ENCODE measurements at places on chromosomes 4 and X.

DNA sequence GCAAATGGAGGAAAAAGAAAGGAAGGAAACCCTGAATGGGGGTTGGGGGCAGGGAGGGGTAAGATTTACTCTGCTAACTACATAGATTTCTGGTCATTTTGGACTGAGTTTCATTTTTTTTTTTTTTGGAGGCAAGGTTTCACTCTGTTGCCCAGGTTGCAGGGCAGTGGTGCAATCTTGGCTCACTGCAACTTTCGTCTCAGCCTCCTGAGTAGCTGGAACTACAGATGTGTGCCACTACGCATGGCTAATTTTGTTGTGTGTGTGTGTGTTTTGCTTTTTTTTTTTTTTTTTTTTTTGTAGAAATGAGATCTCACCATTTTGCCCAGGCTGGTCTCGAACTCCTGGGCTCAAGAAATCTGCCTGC, 223.5 kb downstream of the APBB2 start:
- DNase-seq: no peak

- DNase-seq: no peak
Observed at GRCh38 chrX:45771114-45771513, 570.4 kb upstream of the DIPK2B start.

GRCh38 chrX:18682979-18683387, 11.1 kb upstream of the RS1 start:
- DNase-seq: no peak

- DNase-seq: no peak
Observed at GRCh38 chrX:130049821-130050220, 60.5 kb downstream of the ELF4 start.

DNA sequence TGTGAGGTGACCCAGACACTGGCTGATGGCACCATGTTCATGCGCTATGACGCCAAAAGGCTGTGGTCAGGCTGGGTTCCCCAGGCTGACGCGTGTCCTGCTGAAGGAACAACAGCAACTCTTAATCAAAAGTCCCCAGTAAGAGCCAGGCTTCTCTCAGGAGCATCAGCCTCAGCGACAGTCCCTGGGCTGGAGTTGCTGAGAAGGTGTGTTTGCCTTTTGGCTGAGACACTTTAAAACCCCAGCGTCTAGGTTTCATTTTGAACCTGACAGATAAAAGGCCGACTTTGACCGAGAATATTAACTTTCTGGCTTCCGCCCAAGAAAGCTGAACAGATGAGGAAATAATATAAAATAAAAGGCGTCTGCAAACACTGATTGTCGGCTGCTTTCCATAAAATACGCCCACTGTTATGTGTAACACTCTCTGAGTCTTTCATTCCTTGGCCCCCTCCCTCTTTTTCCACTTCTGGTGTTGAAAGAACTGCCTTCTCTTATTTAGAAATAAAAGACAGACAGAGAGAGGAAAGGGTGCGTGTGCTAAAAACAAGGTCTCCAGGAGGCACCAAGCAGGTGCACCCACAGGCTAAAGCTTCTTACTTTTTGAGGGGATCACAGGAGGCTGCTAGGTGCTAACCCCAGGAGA, 373.6 kb downstream of the MID1IP1 start:
- DNase-seq: no peak

GRCh38 chrX:71618303-71618721, at the start of gene CXCR3:
Gene CXCR3 (minus strand): TSS chrX:71618511. CDS start chrX:71618449, 62 bp downstream.
- DNase-seq: no peak

DNA sequence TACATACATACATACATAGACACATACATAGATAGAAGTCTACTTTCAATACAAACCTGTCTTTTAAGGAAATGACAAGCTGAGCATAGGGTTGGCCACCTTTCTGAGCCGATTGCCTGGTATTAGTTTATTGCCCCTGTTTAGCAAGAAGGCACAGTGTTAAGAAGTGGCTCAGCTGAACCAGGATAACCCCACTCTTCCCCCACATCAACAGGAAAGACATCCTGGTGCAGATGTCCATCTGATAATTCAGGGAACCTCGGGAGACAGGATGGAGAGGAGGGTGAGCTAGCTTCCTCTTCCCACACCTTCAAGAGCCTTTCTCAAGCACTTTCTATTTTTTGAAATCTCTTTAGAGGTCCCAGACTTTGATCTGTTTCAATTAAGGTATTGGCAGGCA, 52.3 kb downstream of the PKD2 start:
- no peak for DNase-seq

GRCh38 chr4:108078024-108078733, 88.5 kb downstream of the HADH start:
- no peak for DNase-seq

DNA sequence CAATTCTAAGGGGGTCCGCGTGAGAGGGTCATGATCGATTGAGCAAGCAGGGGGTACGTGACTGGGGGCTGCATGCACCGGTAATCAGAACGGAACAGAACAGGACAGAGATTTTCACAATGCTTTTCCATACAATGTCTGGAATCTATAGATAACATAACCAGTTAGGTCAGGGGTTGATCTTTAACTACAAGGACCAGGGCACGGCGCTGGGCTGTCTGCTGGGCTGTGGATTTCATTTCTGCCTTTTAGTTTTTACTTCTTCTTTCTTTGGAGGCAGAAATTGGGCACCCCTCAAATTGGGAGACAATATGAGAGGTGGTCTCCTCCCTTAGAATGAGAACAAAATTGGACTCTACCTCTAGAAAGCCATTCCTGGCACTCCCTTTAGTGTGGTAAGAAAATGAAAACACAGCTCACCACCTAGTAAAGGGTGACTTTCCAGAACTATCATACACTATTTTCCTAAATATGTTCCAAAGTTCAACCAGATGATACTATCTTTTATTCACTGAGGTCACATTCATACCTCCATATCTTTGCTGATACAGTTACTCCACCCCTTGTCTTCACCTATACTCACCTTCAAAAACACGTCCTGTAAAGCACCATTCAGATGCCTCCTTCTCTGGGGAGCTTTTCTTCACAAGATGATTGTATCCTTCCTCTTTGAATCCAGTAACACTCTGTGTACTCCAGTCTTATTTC, 1058.3 kb upstream of the SLIT2 start:
- no peak for DNase-seq

DNA sequence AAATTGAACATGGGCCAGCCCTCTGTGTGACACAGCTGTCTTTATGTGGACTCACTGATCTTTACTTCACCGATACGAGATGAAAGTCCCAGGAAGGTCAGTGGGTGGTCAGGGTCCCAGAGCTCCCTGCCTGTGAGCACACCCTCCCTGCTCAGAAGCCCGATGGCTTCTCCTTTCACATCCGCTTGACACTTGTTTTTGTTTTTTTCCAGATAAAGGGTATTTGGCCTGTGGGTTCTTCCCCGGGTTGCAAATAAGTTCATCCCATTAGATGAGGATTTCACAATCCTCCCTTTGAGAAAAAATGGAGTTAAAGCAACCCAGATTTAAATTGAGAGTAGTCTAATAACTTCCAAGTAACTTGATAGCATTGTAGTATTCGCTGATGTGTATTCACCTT, 48.2 kb upstream of the TLR2 start:
- no peak for DNase-seq

- DNase-seq: no peak
Observed at GRCh38 chrX:38500141-38500540, 61.2 kb upstream of the TSPAN7 start.

GRCh38 chr4:156888762-156889161, 82.8 kb downstream of the PDGFC start:
- DNase-seq: no peak

DNA sequence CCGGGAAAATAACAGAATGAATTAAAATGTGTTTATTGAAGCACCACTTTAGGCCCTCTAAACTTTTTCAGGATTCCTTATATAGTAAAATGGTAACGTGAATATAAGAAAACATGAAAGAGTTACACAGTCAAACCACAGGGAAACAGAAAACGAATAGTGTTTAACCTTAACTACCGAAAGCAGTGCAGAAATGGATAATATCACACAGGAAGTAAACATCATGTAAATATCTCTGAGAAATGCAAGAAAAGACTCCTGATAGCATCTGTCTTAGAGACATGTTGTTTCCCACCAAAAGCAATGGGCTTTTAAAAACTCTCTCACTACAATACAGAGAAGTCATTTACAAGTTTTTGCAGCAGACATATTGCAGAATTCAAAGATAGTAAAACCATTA, 323.9 kb upstream of the CXXC4 start:
- no peak for DNase-seq

- DNase-seq: no peak
Observed at GRCh38 chrX:39338583-39338982, 537.3 kb downstream of the MID1IP1 start.
